ENCODE measurements at places on chromosomes 11 and 22. TPM values are rescaled to one million over a fixed set of nuclear protein-coding genes. Genes with fewer than 3 reads are reported as not detected.
A peak's percentile ranks its signal among the peaks of the same experiment; 100 is the strongest.

TMEM45B gene
- 1.9 TPM for total RNA-seq

DNA sequence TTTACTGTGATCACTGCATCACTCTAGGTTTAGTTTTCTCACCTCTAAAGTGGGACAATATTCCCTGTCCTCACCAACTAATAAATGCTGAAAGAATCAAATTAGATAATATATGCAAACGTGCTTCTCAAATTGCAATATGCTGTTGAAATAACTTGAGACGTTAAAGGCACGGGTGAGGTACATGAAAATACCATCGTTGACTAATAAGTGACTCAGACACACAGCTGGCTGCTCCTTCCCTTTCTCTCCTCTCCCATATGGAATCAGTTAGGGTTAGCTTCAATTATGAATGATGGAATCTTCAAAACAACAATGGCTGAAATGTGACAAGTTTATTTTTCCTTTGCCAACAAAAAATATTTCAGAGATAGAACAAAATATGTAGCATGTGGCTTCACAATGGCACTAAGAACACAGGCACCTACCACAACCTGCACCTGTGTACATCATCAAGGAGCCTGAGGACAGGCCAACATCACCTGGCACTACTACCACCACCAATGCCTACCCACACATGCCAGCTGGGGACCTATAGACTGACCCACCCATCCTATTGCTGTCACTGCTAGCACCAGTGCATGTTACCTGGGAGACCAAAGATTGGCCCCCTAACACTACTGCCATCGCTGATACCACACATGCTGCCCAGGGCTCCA, 13.7 kb downstream of the GDPD4 start:
- H3K4me3 ChIP-seq, result no peak overlapping the region
- H3K36me3 ChIP-seq, result no peaks in the 10 kb centered on the region
- H3K4me1 ChIP-seq, result no peaks in the 10 kb centered on the region
- DNase-seq, result no peak

DNA sequence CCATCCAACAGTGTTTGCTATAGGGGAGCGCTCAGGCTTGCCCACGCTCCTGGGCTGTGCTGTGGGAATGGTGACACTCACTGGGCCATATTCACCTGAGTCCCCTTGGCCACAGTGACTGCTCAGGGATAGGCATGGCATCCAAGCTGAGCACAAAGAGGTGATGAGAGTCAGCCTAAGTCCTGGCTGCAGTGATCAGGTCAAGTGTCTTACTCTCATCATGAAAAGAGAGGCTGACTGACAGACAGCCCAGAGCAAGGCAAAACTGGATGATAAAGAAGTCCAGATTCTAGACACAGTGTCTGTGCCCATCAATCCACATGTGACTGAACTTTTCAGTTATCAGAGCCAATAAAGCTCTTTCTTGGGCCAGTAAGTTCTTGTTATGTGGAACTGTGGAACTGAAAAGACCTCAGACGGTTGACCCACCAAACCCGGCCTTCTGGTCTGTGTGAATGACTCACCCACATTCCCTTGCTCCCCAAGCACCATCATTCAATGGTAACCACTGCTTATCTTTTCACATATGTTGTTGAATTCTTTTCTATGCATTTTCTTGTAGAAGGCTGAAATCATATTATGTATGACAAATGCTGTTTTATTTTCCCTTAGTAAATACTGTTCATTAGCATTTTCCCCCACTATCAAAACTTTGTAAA, 43.2 kb upstream of the YPEL1 start:
- H3K27me3 ChIP-seq, result no peaks in the 10 kb centered on the region
- H3K4me3 ChIP-seq, result no peak overlapping the region
- peaks cover 32% of the 10 kb centered on the region for H3K36me3 ChIP-seq
- DNase-seq, result no peak

DNA sequence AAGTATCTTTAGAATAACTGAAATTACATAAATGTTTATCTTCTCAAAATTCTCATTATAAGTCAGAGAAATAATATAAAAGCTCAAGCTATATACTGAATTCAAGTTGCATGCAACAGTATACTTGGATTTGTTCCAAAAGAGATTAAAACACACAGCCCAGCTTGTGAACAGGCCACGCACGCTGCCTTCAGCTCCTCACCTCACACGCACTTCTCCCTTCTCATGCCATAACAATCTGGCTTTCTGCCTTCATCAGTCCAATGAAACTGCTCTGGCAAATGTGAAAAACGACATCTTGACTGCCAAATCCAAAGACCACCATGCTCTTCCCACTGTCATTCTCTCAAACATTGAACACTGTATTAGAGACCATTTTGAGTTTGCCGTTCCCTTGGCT, 22.1 kb downstream of the ATP6V1E1 start:
- H3K4me1 ChIP-seq, result no peaks in the 10 kb centered on the region
- H3K4me3 ChIP-seq, result no peak overlapping the region
- no peak overlapping the region for H3K27ac ChIP-seq

GRCh38 chr22:43099095-43099494, 9.9 kb upstream of the TTLL1 start:
- H3K27me3 ChIP-seq, result no peaks in the 10 kb centered on the region
- no peaks in the 10 kb centered on the region for H3K36me3 ChIP-seq
- no peak overlapping the region for H3K4me3 ChIP-seq
- H3K27ac ChIP-seq, result no peak overlapping the region
- DNase-seq, result no peak
- peaks cover 6% of the 10 kb centered on the region for H3K4me1 ChIP-seq

DNA sequence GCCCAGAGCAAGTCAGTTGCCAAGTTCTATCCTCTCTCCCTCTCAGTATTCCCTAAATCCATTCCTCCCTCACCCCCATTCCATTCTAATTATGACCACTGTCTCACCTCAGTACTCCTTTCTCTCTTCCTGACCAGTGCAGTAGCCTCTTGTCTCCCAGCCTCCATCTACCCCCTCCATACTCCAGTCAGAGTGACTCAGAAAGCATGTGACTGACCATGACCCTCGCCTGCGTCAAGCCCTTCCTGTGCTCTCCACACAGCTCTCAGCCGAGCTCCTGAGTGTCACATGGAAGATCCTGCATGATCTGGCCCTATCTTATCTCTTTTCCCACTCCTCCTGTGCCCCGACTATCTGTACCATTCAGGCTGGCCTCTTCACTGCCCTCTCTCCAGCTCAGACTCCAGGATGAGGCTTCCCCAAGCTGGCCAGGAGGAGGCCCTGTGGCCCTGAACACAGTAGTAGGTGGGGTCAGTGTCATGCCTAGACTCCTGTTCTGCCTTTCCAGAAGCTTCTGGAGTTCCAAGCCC, 42.6 kb downstream of the NEU3 start:
- H3K27ac ChIP-seq, result no peak overlapping the region
- no peaks in the 10 kb centered on the region for H3K36me3 ChIP-seq
- H3K4me1 ChIP-seq, result no peaks in the 10 kb centered on the region
- no peaks in the 10 kb centered on the region for H3K27me3 ChIP-seq
- no peak for DNase-seq
- H3K4me3 ChIP-seq, result no peak overlapping the region

DNA sequence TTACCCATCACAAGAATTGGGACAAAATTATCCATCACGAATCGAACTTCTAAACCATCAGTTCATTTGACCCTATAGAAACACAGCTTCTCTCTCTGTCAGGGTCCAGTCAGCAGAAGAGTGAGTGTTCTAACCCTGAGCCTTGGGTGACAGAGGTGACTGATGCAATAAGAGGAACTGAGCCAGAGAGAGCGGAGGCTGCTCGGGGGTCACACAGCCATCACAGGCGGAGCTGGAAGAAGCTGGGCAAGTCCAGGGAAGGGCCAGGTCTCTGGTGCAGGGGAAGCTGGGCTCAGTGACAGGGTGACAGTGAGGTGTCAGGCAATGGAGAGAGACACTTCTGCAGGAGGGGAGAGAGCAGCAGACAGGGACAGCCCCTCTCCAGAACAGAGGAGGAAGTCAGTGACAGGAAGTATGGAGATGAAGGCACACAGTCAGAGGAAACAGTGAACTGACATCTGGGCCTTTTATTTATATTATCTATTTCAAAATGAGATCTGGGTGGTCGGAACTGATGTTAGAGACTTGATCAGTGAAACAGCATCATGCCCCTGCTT, 184.0 kb upstream of the TBCEL start:
- no peaks in the 10 kb centered on the region for H3K36me3 ChIP-seq
- H3K4me1 ChIP-seq, result no peaks in the 10 kb centered on the region

GRCh38 chr11:43557553-43558110, 122.9 kb upstream of the HSD17B12 start:
- H3K27me3 ChIP-seq, result peaks cover 80% of the 10 kb centered on the region
- H3K4me1 ChIP-seq, result no peaks in the 10 kb centered on the region
- no peaks in the 10 kb centered on the region for H3K36me3 ChIP-seq
- H3K27ac ChIP-seq, result no peak overlapping the region

- no peaks in the 10 kb centered on the region for H3K27me3 ChIP-seq
- no peak overlapping the region for H3K27ac ChIP-seq
- H3K4me1 ChIP-seq, result peaks cover 75% of the 10 kb centered on the region
- H3K36me3 ChIP-seq, result peaks cover 10% of the 10 kb centered on the region
These were observed 9.6 kb upstream of the UCP3 start for GRCh38 chr11:74018331-74019005.

DNA sequence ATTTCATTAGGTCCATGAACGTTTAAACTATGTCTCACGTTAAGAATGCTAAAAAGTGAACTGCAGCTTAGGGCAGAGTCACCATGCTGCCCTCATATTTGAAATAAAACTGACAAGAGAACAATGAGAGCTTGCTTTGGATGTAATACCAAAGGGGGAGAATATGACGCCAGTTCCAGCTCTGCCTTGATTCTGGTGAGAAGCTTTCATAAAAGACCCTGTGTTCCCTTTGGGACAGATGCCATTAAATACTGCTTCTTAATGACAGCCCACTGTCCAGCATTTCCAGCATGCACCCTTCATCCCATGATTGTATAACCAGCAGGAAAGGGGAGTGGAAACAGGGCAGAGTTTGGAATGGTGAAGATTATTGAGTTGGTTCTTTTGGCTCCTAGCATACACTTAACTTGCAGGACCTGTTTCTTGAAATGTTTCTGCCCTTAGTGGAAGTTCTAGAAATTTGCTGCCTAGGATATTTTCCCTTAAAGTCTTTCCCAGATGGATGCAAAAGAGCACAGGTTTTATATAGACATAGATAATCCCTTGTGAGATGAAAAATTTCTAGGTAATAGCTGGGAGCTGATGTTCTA, 139.3 kb upstream of the LDLRAD3 start:
- H3K27ac ChIP-seq, result no peak overlapping the region
- H3K36me3 ChIP-seq, result peaks cover 9% of the 10 kb centered on the region
- no peaks in the 10 kb centered on the region for H3K27me3 ChIP-seq
- no peak for DNase-seq

DNA sequence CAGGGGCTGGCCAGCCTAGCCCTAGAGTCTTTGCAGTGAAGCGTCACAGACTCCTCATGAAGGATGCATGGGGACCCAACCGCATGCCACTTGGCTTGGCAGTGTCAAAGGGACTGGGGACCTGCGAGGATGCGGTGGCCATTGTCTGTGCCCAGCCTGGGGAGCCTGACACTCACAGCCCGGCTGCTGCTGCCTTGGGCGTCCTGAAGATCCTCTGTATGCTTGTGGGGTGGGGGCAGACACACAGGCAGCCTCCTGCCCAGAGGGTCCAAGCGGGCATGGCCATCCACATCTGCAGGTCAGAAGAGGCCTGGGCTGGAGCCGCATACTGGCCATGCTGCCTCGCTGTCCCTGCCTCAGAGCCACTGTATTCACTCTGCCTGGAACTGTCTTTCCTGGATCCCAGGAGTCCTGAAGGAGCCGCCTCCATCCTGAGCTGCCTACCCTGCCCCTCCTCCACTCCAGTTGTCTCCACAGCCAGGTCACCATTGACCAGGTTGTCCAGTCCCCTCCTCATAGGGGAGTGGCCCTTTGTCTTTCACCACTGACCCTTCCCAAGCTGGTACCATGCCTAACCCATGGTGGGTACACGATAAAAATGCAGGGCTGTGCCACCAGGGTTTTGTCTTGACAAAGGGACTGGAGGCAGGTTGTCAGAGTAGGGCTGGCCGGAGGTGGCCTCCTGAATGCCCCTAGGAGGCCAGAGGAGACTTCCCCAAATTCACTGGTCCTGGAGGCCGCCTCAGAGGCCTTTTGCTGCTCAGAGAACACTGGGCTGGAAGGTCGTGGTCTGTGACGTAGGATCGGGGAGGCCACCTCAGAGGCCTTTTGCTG, 107.0 kb downstream of the KCNQ1OT1 start:
- no peaks in the 10 kb centered on the region for H3K27me3 ChIP-seq
- no peak overlapping the region for H3K27ac ChIP-seq
- DNase-seq, result no peak

PGA5 gene
- not detected for total RNA-seq

DNA sequence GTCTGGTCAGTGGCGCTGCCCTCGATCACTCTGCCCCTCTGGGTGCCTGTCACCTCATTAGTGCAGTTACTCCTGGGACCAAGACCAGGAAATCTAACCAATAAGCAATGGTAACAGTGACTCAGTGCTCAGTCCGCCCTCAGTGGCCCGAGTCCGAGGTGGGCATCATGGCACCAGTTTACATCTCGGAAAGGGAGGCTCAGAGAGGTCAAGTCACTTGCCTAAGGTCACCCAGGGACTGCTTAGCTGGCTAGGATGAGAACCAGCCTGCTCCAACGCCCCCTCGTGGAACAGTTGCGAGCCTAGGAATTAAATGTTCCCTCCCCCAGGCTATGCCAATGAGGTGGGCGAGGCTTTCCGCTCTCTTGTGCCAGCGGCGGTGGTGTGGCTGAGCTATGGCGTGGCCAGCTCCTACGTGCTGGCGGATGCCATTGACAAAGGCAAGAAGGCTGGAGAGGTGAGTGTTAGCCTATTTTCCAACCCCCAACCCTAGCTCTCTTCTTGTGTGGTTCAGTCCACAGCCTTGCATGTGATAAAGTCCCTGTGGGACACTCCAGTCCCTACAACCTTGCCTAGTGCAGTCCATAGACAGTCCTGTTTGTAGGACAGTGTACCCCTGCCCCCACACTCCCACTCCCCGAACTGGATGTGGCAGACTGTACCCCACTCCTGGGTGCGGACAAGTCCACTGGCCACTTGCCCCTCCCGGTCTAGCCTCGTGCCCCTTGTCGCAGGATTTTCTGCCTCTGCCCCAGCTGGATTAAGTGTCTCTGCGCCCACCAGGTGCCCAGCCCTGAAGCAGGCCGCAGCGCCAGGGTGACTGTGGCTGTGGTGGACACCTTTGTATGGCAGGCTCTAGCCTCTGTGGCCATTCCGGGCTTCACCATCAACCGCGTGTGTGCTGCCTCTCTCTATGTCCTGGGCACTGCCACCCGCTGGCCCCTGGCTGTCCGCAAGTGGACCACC, 1.1 kb downstream of the MTFP1 start:
- no peaks in the 10 kb centered on the region for H3K27me3 ChIP-seq
- H3K4me1 ChIP-seq, result peaks cover 53% of the 10 kb centered on the region
- H3K4me3 ChIP-seq, result peak overlapping the region; percentile 74
- peak overlapping the region; percentile 74 for H3K27ac ChIP-seq
- peak; percentile 85 for DNase-seq
